ENCODE measurements at places on chromosomes 3 and 15.

- no peaks in the 10 kb centered on the region for H3K36me3 ChIP-seq
- no peak for DNase-seq
- peaks cover 30% of the 10 kb centered on the region for H3K27me3 ChIP-seq
- H3K27ac ChIP-seq = no peak overlapping the region
- no peak overlapping the region for H3K4me3 ChIP-seq
Observed at GRCh38 chr15:78633348-78633747, 7.7 kb downstream of the CHRNB4 start.

DNA sequence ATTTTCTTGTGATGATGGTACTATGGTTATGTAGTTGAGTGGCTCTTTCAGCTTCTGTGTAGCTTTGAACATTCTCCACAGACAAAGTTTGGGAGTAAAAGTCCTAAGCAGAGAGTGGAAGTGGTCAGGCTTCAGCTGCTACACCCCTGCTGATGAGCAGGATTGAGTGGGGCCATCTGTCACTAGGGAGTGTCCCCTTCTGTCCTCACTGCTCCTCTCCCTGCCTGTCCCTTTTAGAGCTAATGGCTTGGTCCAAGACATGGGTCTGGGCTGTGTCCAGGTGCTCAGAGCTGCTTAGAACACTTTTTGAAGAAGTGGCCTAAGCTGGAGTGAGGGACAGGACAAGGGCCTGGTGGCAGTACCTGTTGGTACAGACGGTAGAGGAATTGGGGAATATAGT lies 15.1 kb downstream of the MYZAP start:
- DNase-seq = no peak
- H3K4me1 ChIP-seq = peaks cover 6% of the 10 kb centered on the region
- H3K27ac ChIP-seq = no peak overlapping the region
- H3K36me3 ChIP-seq = no peaks in the 10 kb centered on the region

- peaks cover 1% of the 10 kb centered on the region for H3K4me1 ChIP-seq
- no peak overlapping the region for H3K27ac ChIP-seq
- H3K36me3 ChIP-seq = no peaks in the 10 kb centered on the region
- peaks cover 17% of the 10 kb centered on the region for H3K27me3 ChIP-seq
- DNase-seq = no peak
Observed at GRCh38 chr3:55127565-55127964, 199.7 kb upstream of the LRTM1 start.

DNA sequence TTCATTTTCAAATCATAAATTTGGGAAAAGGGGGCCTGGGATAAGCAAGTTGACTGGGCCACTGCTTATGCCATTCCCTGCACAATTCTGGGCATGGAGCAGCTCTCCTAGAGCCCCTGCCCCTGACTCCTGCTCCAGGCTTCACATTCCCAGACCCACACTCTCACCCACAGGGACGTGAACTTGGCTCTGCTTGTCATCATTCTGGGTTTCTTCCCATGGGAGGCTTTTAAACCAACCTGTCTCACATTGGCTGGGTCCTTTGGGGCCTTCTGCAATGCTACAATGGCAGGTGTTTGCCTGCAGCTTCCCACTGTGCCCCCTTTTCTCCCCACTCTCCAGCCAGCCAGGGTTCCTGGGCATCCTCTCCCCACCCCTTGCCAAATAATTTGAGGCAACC lies 49.1 kb downstream of the CYP19A1 start:
- H3K4me3 ChIP-seq = no peak overlapping the region
- H3K4me1 ChIP-seq = no peaks in the 10 kb centered on the region
- H3K36me3 ChIP-seq = no peaks in the 10 kb centered on the region
- peaks cover 26% of the 10 kb centered on the region for H3K27me3 ChIP-seq
- H3K27ac ChIP-seq = no peak overlapping the region

DNA sequence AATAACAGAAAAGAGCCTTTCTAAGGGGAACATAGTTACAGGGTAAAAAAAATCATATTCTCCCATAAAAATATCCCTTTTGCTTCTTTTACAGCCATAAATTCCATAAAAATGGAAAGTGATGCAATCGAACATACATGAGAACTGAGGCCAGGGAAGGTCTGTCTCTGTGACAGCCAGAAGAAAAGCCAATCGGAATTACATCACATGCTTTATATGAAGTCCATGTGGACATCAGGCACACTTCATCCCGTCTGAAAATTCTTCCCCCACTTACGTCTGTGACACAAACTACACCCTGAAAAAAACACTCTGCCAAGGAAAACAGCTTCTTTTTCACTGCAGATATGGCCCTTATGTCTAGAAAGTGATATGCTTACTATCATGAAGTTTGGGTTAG lies 323.5 kb downstream of the ERC2 start:
- no peaks in the 10 kb centered on the region for H3K27me3 ChIP-seq
- H3K4me3 ChIP-seq = no peak overlapping the region
- H3K27ac ChIP-seq = no peak overlapping the region
- H3K4me1 ChIP-seq = no peaks in the 10 kb centered on the region
- no peaks in the 10 kb centered on the region for H3K36me3 ChIP-seq
- no peak for DNase-seq

GRCh38 chr3:184241141-184241446 lies 7.7 kb downstream of the ALG3 start:
- no peak for DNase-seq
- H3K27me3 ChIP-seq = peaks cover 3% of the 10 kb centered on the region
- no peak overlapping the region for H3K4me3 ChIP-seq
- no peak overlapping the region for H3K27ac ChIP-seq
- H3K36me3 ChIP-seq = peaks cover 40% of the 10 kb centered on the region

DNA sequence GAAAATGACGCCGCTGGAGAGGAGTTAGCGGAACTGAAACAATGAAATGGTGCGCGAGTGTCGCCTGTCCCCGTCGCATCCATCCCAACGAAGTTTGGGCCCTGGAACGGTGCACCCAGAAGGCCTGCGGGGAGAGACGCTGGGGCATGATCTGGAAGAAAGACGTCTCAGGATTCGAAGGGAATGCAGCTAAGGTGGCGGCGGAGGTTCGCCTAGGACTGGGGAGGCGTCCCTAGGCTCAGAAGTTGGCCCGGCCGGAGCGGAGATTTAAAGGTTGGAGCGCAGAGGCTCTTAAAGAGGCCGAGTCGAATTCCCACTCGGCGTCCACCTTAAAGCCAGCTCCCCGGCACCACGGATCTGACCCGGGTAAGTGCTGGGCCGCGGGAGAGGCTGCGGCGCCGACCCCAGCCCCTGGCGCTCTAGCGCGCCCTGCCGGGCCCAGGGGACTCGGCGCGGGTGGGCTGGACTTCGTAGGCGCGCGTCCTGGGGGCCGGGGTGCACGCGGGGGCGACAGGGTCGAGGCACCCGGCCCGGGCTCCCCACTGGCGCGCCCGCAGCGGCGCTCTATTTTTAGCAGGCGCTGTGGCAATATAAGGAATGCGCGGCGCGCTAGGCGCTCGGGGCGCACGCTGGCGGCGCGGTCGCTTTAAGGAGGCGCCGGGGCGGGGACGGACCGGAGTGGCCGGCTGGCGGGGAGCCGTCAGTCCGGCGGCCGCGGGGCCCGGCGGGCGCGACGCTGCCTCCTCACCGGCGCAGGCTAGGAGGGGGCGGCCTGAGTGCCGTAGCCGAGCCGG lies at the start of gene MRAS:
Gene MRAS (plus strand): TSS at position 620 of the 794 bp plus-strand sequence. CDS start 24,305 bp downstream, outside the sequence.
- peak within 1 kb of the TSS; percentile 76 for H3K4me3 ChIP-seq
- DNase-seq = peak; percentile 84
- no peaks in the 10 kb centered on the region for H3K36me3 ChIP-seq
- H3K27ac ChIP-seq = peak within 1 kb of the TSS; percentile 48

- no peaks in the 10 kb centered on the region for H3K27me3 ChIP-seq
- no peak overlapping the region for H3K4me3 ChIP-seq
- no peak for DNase-seq
- no peaks in the 10 kb centered on the region for H3K36me3 ChIP-seq
Observed at GRCh38 chr15:86644339-86644738, 564.7 kb downstream of the AGBL1 start.

DNA sequence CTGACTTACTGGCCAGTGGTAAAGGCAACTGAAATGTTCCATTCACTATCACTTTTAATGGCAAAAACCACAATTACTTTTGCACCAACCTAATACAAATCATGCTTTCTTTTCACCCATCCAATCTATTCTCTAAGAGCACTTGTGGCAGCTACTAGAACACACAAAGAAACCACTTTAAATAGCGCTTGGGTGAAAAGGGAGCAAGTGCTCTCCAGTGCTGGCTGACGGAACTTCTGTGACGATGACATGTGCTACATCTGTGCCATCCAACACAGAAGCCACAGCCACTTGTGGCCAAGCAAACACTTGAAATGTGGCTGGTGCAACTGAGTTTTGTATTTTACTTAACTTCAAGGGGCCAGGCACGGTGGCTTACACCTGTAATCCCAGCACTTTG lies 18.9 kb downstream of the SH3BP5 start:
- H3K4me3 ChIP-seq = no peak overlapping the region
- H3K27me3 ChIP-seq = no peaks in the 10 kb centered on the region
- DNase-seq = no peak
- H3K4me1 ChIP-seq = peaks cover 1% of the 10 kb centered on the region

DNA sequence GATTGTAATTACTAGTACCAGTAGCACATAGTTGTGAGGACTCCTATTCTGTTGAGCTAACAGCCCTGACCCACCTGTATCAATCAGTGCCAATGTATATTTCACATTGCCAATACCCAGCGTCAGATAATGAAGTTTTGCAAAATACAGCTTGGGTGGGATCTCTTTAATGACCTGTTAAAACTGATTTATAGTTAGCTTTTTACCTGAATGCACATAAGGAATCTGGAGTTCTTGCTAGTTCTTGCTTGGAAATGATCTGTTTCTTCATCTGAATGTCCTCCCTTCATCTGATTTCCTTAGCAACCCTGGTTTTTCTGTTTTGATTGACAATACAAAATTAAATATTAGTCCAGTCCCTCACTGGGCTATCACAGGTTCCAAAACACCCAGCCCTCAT lies 62.8 kb downstream of the LIPC start:
- peaks cover 22% of the 10 kb centered on the region for H3K4me1 ChIP-seq
- no peaks in the 10 kb centered on the region for H3K36me3 ChIP-seq
- H3K27me3 ChIP-seq = no peaks in the 10 kb centered on the region
- H3K27ac ChIP-seq = no peak overlapping the region
- no peak overlapping the region for H3K4me3 ChIP-seq
- DNase-seq = no peak

DNA sequence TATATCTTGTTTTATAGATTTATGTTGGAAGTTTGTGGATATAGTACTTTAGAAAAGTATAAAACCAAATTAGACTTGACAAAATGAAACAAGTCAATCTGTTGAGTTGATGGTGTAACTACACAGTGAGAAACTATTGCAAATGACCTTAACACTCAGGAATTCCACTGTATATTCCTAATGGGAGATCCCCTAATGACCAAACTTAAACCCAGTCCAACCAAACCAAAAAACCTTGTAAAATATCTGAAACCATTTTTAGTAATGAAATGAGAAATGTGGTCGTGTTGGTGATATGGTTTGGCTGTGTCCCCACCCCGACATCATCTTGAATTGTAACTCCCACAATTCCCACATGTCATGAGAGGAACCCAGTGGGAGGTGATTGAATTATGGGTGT lies 31.9 kb upstream of the ATP13A3 start:
- H3K36me3 ChIP-seq = no peaks in the 10 kb centered on the region
- H3K27me3 ChIP-seq = no peaks in the 10 kb centered on the region
- H3K4me1 ChIP-seq = peaks cover 5% of the 10 kb centered on the region
- no peak overlapping the region for H3K27ac ChIP-seq
- H3K4me3 ChIP-seq = no peak overlapping the region
- DNase-seq = peak; percentile 74

- no peaks in the 10 kb centered on the region for H3K4me1 ChIP-seq
- H3K36me3 ChIP-seq = no peaks in the 10 kb centered on the region
- no peak overlapping the region for H3K4me3 ChIP-seq
Observed at GRCh38 chr3:161310649-161311423, 60.5 kb downstream of the SPTSSB start.

- no peaks in the 10 kb centered on the region for H3K27me3 ChIP-seq
- peaks cover 34% of the 10 kb centered on the region for H3K36me3 ChIP-seq
- DNase-seq = no peak
- H3K27ac ChIP-seq = no peak overlapping the region
- peaks cover 10% of the 10 kb centered on the region for H3K4me1 ChIP-seq
Observed at GRCh38 chr15:78768096-78768495, 43.2 kb downstream of the ADAMTS7 start.

DNA sequence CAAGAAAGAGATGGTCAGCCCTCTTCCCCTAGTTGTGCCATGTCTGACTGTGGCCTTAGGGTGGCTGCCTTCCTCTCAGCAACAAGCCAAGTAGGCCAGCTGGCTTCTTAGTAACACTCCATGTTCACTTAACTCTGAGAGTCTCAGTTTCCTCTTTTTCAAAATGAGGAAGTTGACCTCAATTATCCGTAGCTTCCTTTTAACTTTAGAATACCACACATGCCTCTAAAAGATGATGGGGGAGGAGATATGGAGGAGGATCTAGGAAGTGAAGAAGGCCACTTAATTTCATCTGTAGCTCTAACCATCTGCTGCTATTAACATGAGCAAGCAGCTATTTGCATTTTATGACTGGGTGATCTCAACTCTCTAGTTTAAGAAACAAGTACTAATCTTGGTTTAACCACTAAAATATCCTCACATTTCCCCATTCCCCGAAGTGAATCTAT lies 32.9 kb downstream of the CD200R1L start:
- no peak overlapping the region for H3K27ac ChIP-seq
- H3K36me3 ChIP-seq = no peaks in the 10 kb centered on the region
- peak; percentile 85 for DNase-seq
- H3K4me1 ChIP-seq = peaks cover 1% of the 10 kb centered on the region

DNA sequence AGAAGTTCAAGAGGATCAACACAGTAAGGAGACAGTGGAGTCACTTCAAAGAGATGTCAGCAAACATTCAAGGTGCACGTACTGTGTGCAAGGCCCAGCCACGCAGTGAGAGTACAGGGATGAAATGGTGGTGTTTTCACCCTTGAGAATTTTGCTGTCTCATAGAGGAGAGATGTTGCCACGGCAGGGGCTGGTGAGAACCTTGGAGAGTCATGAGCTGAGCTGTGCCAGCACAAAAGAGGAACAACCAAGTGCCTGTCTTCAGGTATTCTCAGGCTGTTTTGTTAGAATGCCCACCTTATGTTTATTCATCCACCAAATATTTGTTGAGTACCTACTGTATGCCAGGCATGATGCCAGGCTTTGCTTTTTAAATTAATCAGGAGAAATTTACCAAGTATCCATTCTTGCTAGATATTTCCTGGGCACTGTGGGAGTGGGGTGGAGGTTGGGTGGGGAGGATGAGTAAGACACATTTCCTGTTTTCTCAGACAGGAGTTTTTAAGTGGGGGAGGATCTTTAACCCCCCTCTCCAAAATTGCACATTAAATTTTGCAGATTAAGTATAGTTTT lies 72.6 kb downstream of the SLC6A11 start:
- no peak for DNase-seq
- H3K36me3 ChIP-seq = no peaks in the 10 kb centered on the region
- no peaks in the 10 kb centered on the region for H3K4me1 ChIP-seq

- H3K36me3 ChIP-seq = peaks cover 3% of the 10 kb centered on the region
- DNase-seq = no peak
- H3K4me3 ChIP-seq = no peak overlapping the region
Observed at GRCh38 chr15:90650956-90651689, 66.0 kb upstream of the BLM start.

GRCh38 chr3:60599586-60599985 lies 651.7 kb downstream of the FHIT start:
- no peaks in the 10 kb centered on the region for H3K27me3 ChIP-seq
- no peak overlapping the region for H3K4me3 ChIP-seq
- H3K36me3 ChIP-seq = no peaks in the 10 kb centered on the region
- no peak for DNase-seq
- no peak overlapping the region for H3K27ac ChIP-seq

All from mesenchymal stem cell (in vitro differentiated cells and primary cell).